Activated T-helper 2 cell treated with anti-CD3 and anti-CD28 coated beads, Interferon-gamma antibody, Interleukin-2, Interleukin-4, amounts not matched to agents 10 μg/mL and 5 μg/mL and 100 μg/mL, durations not matched to agents 14 hours and 24 hours and 36 hours (primary cell): ENCODE measurements at places on chromosomes 12 and 14.

GRCh38 chr14:73787486-73788316 is 63.9 kb upstream of the PTGR2 start:
- DNase-seq, result peak; percentile 19

DNA sequence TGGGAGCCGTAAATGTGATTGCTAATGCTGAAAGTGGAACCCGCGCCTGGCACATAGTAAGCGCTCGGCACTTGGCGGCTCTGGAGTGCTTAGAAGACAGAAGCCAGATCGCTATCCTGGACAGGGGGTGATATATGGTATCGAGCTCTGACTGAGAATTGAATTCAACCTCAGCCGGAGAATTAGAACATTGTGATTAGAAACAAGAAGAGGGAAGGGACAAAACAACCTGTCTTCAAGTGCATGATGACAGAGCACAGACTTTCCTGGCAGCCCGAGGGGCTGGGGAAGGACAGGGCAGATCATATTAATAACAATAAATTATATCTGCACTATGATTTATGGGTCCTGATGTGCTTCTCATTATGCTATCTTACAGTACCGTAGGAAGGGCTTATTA is 66.9 kb upstream of the TBX3 start:
- DNase-seq, result no peak

- no peak for DNase-seq
These were observed 217.6 kb downstream of the ANO6 start for GRCh38 chr12:45433441-45433868.

- no peak for DNase-seq
These were observed 174.4 kb downstream of the MON2 start for GRCh38 chr12:62640910-62641448.

- DNase-seq, result no peak
These were observed 6.6 kb upstream of the M6PR start for GRCh38 chr12:8956073-8956472.

DNA sequence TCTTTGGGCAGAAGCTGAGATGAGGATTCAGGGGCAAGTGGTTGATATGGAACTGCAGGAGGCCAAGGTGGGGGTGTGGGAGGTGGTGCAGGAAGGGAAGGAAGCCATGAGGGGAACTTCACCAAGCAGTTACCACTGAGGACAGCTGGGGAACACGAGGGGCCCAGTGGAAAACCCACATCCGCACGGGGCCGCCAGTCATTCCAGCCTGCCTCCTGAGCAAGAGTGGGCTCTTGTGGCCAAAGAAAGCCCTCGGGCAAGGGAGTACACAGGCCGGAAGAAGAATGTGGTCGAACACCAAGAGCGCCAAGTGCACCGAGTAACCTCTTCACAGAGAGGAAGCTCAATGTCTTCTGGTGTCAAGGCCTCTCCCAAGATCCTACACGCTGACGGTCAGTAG is 252.2 kb upstream of the FOXN3 start:
- DNase-seq, result peak; percentile 12

- DNase-seq, result no peak
These were observed 235.5 kb downstream of the NELL2 start for GRCh38 chr12:44640427-44641190.

- no peak for DNase-seq
These were observed 108.5 kb upstream of the TMEM260 start for GRCh38 chr14:56471056-56471455.

DNA sequence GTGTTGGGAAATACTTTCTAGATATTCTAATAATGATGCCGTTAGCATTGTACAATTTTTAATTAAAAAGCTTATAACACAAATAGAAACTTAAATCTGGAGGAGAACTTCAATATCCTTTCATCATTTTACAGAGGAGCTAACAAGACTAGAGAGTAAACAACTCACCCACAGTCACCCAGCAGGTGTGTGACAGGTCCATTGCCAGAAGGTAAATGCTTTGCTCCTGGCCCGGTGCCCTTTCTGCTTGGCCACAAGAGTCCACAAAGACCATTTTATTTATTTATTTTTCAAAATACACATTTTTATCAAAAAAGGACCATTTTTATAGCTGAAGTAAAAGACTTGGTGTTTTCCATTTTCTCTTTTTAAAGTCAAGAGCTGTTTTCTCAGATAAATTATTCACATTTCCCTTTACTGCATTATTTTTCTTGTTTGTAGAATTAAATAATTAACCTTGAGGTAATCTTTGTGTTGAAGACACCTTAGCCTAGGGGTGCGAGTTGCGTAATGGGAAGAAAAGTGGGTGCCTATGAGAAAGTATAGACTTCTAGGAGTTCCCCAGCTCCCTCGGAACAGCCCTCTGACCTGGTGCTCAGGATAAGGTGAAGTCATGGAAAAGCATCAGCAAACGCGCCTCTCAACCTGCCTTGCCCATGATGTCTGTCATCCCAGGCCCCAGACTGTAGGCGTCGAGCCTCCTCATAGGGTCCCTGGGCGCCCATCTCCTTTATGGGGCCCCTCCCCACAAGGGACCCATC is 26.3 kb upstream of the AMIGO2 start:
- DNase-seq, result no peak

DNA sequence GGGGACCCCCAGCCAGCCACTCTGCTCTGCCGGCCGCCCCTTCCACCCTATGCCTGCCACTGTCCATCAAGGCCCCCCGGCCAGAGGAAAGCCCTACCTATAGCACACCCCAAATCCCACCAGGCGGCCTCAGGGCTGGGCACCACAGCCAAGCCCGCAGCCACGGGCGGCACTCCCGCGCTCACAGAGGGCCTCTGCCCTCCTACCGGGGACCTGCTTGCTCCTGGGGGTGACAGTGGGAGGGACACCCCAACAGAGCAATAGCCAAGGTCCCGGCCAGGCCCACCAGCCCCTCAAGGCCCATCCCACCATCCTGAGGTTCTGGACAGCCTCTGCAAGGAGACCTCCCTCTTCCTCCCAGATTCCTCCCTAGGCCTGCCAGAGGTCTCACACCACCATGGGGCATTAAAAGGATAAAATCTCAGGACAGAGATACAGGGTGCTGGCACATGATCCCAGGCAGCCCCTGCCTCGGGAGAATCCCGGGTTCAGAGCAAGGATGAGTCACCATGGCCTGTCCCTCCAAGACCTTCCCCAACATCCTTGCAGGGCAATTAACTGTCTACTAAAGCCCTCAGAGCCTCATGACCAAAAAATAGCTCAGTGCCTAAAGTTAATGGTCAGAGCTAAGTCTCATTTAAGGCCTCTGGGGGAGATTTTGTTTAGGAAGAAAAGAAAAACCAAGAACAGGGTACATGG is 17.1 kb downstream of the CCDC85C start:
- DNase-seq, result no peak

- no peak for DNase-seq
These were observed 78.3 kb upstream of the RTL1 start for GRCh38 chr14:100981809-100982208.

- no peak for DNase-seq
These were observed 1.7 kb upstream of the FLRT2 start for GRCh38 chr14:85528080-85528896.

GRCh38 chr12:49086116-49086515 is 8.5 kb downstream of the DHH start:
- no peak for DNase-seq

DNA sequence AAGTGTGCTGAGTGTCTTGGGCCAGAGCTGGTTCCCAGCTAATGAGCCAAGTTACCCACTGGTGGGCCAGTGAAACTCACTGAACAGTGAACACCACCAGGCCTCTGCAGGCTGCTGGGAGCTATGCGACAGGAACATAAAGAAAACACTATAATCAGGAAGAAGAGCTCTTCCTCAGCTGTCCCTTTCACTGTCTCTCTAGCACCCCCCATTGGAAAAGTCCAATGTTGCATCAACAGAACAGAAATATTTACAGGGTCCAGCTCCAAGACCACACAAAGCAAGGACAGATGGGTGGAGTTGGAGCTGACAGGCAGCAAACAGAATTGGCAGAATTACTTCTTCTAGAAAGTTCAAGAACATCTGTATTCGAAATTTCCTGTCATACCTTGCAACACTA is 903.6 kb upstream of the TMEM132C start:
- no peak for DNase-seq

DNA sequence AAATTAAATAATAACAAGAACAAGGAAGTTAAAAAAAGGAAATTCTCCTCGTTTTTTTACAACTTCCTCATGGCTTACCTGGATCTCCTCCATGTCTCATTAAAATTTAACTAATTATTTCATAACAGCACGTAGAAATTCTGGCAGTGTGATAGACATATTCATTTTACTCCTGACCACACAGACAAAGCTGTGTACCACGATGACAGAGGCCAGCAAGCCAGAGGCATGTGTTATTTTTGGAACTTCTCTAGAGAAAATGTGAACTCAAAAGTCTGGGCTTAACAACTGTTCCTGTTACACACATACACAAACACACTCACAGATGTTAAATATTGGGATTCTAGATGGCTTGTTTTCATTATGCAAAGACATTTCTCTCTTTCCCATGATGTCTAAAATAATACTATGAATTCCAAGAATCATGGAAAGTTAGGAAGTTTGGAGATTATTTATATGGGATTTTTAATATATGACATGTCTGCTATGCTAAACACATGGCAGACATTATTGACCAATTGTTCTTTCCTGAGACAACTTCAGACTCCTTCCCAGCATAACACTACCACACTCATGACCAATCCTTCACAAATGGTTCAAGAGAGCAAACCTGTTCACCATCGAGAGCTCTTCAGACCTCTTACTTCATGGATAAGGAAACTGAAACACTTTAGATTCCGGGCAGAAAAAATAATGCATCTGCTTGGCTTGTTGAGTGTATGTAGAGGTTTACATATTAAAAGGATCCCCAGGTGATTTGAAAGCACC is 158.7 kb downstream of the DACT1 start:
- DNase-seq, result no peak

GRCh38 chr14:52910572-52910971 is 40.3 kb downstream of the FERMT2 start:
- DNase-seq, result no peak

- no peak for DNase-seq
These were observed 357.6 kb downstream of the PAWR start for GRCh38 chr12:79333144-79333543.

DNA sequence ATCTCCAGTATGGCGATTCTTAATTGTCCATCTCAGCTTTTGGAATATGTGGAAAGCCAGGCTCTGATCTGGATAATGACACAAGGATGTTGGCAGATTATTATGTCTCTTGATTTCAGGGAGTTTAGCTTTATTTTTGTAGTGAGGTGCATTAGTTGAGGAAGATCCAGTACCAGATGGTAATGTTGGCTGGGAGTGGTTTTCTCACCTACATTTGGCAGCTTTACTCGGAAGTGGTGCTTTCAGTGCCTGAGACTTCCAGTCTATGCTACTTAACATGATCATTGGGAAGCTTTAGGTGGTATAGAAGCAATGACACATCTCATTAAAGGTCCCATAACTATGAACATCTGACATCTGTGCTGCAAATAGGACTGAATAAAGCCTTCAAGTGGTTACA is 7.5 kb downstream of the SLC15A5 start:
- no peak for DNase-seq

DNA sequence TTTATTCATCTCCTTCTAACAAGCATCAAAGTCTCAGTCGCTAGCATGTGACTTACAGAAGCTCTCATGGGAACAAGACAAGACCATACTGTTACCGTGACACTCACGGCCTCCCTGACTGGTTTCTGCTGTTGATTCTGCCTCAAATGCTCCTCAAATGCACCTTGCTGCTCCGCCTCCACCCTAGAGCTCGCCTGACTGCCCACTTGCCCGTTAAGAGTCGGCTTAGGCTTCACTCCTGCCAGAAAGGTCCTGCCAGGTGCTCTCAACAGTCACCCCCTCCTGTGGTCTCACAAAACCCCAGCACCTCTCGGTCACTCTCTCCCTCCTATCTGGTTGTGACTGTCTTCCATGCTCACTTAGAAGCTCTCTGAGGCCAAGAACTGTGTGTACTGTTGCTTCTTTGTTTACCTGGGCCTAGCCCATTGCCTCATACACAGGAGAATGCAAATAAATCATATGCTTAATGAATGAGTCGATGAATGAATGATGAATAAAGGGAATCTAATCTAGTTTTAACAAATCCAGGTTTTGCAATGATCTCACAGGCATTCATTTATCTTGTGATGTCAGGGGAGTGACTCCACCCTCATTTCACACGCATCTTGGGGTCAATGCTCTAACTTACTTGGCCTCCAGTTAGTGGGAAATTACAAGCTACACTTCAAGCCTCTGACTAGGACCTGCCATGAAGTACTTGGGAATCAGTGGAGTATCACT is 41.3 kb downstream of the SSH1 start:
- DNase-seq, result no peak

GRCh38 chr12:29783773-29784666 is at the start of gene TMTC1:
TSS of gene TMTC1 (minus strand) at chr12:29783942. CDS start at chr12:29783751, 191 bp downstream.
- no peak for DNase-seq
